ENCODE measurements at places on chromosomes 5 and 9. TPM values are rescaled to one million over a fixed set of nuclear protein-coding genes. Genes with fewer than 3 reads are reported as not detected.

The QRFP gene
- total RNA-seq = not detected

The PLAC8L1 gene
- total RNA-seq = not detected

The SLC6A7 gene
- total RNA-seq = under 0.01 TPM

The CAMK4 gene
- total RNA-seq = 3.2 TPM

The MCTP1 gene
- 20.9 TPM for total RNA-seq

The C5orf58 gene
- not detected for total RNA-seq

The GPR151 gene
- not detected for total RNA-seq

The PCDHGB5 gene
- total RNA-seq = 25.0 TPM

The PIP5K1B gene
- under 0.01 TPM for total RNA-seq

The IRX1 gene
- total RNA-seq = not detected

The MARCOL gene
- not detected for total RNA-seq

The TMEM215 gene
- not detected for total RNA-seq

The OR1L8 gene
- not detected for total RNA-seq

The TAF11L5 gene
- total RNA-seq = not detected

The MACIR gene
- total RNA-seq = 31.5 TPM

The NIM1K gene
- 0.43 TPM for total RNA-seq

The TAF1L gene
- not detected for total RNA-seq

The GPR150 gene
- total RNA-seq = 0.43 TPM

The RFX3 gene
- 2.6 TPM for total RNA-seq

The ST8SIA4 gene
- total RNA-seq = 3.5 TPM

The CSF2 gene
- total RNA-seq = 0.43 TPM

The OSMR gene
- total RNA-seq = 114 TPM

The SHC3 gene
- total RNA-seq = 11.7 TPM

The HAPLN1 gene
- total RNA-seq = 0.43 TPM

The ANKDD1B gene
- 0.32 TPM for total RNA-seq

The B4GALT7 gene
- 30.7 TPM for total RNA-seq

The C5orf52 gene
- total RNA-seq = not detected

The LCN1 gene
- not detected for total RNA-seq

The ACTBL2 gene
- total RNA-seq = 0.97 TPM

The SPINK14 gene
- not detected for total RNA-seq

The LHX3 gene
- total RNA-seq = not detected

The RICTOR gene
- 47.4 TPM for total RNA-seq

The CXCL14 gene
- total RNA-seq = not detected

The FBP2 gene
- total RNA-seq = not detected
